Fibroblast of upper back skin (primary cell): ENCODE measurements at places on chromosomes 5 and 9.

- DNase-seq, result peak; percentile 31
Measured at GRCh38 chr5:90939211-90939610, 380.6 kb downstream of the ADGRV1 start.

DNA sequence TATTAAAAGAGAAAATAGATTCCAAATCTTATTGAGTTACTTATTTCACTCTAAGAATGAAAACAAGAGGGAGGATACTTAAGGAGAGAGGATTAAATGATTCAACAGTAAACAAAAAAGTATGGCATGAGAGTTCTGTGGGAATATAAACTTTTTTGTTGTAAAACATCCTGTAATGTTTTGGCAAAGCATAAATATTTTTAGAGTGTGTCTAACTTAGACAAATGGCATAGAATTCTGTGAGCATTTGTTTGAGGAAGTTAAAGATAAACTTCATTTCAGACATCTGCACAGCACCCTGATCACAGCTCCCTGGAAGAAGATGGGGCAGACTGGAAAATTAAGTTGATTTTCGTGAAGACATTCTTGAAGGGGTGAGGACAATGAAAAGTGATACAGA, 246.8 kb upstream of the HAPLN1 start:
- no peak for DNase-seq

GRCh38 chr9:28329323-28329722, 756.0 kb upstream of the C9orf72 start:
- no peak for DNase-seq

DNA sequence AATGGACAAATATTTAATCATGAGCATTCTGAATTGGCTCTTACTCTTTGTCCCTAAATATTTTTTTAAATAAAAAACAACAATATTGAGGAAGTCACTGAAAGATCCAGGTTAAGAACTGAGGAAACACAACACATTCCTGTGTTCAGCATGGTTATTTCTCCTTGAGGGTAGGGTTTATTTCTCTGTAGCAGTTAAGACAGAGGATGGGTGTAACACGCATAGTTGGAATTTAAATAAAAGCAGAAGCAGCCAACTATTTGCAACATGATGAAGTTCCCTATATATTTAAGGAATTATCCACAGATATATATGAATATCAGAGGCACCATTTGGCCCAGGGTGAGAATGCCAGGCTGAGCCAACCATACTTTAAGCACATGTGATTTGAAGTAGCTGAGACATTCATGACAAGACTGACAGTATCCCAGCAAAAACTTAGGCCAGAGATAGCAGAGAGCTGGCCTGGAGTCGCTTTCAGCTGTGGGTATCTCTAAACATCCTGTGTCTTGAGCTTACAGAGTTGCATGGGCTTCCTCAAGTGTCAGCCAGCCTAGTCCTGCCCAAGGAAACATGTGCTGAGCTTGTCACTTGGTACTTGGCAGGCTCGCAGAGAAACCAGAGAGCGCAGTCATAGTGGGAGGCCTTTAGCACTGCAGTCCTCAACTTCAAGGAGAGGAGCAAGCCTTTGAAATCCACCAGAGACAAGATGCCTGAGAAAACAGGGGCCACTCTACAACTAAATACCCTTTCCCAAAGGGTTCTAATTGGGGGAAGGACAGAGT, 43.6 kb downstream of the SEMA5A start:
- DNase-seq, result no peak

GRCh38 chr5:178524093-178524882, 65.9 kb downstream of the COL23A1 start:
- no peak for DNase-seq
